ENCODE measurements at places on chromosomes 2 and 18.

- DNase-seq: no peak
Measured at GRCh38 chr2:106649306-106649705, 162.1 kb downstream of the CD8B2 start.

- no peak for DNase-seq
Measured at GRCh38 chr2:69789772-69790600, 39.5 kb upstream of the GMCL1 start.

- no peak for DNase-seq
Measured at GRCh38 chr2:234905547-234906265, 46.1 kb upstream of the SH3BP4 start.

GRCh38 chr2:58957188-58957840 is 716.2 kb upstream of the FANCL start:
- DNase-seq: no peak

GRCh38 chr2:21822505-21822904 is 698.7 kb downstream of the TDRD15 start:
- no peak for DNase-seq

GRCh38 chr2:31366733-31367132 is 47.8 kb downstream of the XDH start:
- DNase-seq: no peak

DNA sequence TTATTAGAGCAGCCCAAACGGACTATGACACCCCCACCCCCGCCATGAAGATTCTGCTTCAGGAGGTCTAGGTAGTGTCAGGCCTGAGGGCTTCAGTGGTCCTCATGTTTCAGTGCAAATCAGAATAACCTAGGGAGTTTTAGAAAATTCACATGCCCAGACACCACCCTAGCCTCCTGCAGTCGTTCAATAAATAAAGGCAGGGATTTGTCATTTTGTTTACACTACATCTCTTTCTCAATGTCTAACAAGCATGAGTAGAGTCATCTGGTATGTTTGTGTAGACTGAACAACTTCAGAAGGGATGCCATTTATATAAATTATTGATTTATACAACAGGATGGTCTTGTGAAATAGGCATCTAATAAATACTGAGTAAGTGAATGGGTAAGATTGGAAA is 112.1 kb upstream of the SERPINE2 start:
- no peak for DNase-seq

GRCh38 chr2:1674766-1675397 is 69.4 kb downstream of the PXDN start:
- DNase-seq: no peak

DNA sequence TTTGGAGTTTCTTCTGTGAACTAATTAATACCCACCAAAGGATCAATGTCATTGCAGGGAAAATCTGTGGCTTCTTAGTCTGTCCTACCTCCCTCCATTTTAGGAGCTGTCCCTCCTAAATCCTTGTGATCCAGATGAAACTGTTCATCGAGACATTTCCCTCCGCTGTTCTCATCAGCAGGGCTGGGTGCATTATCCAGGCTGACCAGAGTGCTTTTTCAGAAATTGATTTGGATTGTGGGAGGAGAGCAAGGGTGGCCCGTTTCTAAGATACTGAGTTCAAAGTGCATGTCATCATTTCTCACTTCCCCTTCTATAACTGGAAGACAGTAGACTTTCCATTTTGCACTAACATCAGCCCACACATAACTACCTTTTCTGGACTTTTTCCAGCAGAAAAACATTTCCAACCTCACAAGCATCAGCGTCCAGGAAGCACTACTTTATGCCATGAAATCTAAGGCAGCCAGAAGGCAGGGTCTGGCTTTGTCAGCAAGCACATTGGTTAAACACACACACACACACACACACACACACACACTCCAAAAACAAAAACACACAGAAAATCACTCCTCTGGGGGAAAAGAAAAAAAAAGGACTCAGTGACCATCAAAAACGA is 94.1 kb downstream of the ANKRD44 start:
- no peak for DNase-seq

DNA sequence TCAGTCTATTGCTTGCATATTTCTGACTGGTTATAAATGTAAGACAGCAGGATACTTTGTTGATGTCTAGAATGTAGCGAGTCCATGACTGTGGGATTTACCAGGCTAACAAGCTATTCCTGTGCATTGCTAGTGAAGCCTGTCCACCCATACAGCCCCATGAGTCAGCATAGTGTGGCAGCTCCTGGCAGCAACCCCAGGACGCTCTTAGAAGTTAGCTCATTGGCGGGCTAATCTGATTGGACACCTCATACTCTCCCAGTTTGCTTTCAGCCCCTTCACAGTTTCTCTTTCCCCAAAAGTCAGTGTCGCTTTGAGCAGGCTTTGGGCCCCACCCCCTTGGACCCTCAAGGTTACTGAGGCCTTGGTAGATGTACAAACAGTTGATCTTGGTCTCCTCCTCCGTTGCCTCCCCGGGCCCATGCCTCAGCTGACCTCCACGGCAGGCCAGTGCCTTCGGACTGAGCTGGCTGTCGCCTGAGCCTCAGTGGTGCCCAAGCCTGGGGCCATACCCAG is 48.0 kb downstream of the COA5 start:
- no peak for DNase-seq

DNA sequence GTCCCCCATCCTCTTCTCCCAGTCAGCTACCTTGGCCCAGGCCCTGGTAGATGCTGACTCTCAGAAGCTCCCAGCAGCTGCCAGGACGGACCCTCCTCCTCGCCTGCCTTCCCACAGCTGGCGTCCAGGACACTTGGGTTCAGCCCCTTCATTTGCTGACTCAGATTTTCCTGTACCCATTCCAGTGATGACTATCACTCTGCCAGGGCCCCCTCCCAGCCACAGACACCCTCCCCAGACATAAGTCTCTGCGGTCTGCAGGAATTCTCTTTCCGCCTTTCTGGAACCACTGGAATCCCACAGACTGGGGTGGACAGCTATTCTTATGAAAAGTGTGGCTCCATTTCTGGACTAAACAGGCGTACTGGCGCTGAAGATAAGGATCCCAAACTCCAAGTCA is 260.3 kb upstream of the EPAS1 start:
- DNase-seq: no peak

DNA sequence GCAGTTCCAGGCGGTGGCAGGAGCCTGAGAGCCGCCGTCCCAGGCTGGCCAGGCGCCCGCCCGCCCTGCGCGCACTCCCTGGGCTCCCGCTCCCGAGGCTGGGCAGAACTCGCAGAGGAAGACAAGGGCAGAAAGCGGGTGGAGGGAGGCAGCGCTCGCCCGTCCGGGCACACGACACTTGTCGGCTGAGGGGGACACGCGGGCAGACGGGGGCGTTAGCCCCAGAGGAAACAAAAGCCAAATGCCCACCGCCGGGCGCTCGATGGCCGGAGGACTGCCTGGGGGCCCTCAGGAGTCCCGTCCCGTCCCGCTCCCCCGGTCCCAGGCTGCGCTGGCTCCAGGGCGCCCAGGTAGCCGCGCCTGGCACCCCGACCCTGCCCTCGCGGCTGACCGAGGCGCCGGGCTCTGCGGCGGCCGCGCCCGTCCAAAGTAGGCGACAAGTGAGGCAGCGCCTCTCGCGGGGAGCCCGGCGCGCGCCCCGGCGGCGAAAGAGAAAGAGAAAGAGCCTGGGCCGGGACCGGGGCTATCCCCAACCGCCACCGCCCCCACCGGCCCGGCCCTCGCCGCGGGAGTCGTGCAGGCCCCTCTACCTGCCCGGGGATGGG is 491 bp downstream of the L3MBTL4 start:
- DNase-seq: no peak

DNA sequence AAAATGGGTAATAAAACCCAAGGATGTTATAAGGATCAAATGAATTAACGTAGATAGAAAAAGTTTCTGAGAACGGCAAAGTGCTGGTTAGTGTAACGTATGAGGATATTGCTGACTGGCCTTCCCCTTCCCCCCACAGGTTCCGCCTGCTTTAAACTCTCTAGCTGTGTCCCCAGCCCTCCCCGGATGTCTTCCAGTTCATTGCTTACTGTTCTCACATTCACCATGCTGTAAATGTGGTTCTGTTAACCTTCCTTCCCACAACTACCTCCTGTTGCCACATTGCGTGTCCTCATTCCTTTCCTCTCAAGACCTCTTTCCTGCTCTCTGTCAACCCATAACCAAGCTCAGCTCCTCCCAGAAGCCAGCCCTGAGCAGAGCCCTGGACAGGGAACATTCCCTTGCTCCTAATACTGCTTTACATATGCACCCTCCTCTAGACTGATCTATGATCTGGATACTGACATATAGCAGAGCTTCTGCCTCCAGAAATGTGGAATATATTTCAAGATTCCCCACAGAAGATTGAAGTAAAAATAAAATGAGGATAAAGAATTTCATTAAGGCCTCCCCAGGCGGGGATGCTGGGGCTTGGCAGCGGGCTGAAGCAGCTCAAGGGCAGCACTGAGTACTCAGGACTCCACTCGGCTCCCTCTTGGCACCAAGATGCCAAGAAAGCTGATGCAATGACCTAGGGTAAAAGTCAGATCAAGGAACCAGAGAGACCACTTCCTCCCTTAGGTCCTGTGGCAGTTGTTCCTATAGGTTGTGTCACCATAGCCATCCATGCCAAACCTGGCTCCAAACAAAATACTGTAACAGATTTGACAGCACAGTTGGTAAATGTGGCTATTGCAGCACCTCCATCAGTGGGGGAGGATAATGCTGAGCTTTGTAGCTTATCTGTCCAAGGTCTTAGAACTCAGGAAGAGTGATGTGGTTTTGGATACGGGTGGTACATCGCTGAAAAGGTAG is 136.4 kb upstream of the PIK3C3 start:
- no peak for DNase-seq

- peak; percentile 56 for DNase-seq
Measured at GRCh38 chr2:237421542-237422116, 7.7 kb upstream of the COL6A3 start.

- DNase-seq: no peak
Measured at GRCh38 chr18:11548396-11548795, 61.0 kb upstream of the SLC35G4 start.

DNA sequence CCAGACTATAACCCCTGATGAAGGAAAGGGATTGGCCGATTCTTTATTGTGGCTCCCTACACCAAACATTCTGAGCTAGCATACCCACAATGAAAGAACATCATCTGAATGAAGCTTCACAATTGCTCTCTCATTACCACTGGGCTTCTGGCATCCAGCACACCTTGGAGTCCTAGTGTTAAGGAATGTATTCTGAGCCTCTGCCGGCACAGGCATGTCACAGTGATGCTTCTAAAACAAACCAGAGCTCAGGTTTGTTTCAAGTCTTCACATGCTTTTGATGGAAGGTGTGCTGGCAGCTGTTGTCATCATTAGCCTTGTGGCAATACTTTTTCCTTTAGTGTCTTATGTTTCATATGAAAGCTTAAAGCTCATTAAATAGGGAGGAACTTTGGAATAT is 76.3 kb upstream of the RBBP8 start:
- no peak for DNase-seq

DNA sequence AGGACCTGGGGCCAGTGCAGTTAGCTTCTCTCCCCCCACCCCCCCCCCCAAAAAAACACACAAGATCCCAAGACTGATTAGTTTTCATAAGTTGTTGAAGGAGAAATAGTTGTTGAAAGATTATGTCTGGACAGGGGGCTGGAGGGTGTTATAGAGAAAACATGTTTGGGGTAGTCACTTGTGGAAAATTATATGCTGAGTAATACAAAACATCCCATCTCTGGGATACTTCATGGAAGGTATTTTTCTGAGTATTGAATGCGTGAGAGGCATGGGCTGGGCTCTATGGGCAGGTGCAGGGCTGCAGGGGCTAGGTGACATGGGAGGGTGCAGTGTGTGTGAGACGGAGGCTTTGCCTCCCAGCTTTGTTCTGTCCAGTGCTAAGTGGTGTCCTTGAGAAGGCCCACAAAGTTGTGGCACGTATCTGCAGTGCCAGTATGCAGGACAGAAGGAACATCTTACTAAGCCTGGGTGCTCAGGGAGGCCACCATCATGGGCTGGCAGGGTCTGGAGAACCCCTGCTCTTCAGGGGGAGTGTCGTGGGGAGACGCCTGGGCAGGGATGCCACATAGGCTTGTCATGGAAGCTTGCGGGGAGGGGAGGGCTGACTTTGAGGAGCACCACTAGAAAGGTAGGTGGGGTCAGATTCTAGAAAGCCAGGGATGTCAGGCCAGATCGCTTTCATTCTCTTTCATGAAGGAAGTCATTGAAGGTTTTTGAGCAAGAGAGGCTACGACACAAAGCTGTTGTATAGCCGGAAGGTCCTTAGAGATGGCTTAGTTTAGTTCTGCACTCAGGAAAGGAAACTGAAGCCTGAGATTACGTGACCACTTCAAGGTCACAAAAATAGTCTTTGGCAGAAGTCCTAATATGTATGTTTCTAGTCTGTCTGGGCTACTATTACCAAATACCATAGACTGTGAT is 232.0 kb downstream of the LDLRAD4 start:
- DNase-seq: no peak

DNA sequence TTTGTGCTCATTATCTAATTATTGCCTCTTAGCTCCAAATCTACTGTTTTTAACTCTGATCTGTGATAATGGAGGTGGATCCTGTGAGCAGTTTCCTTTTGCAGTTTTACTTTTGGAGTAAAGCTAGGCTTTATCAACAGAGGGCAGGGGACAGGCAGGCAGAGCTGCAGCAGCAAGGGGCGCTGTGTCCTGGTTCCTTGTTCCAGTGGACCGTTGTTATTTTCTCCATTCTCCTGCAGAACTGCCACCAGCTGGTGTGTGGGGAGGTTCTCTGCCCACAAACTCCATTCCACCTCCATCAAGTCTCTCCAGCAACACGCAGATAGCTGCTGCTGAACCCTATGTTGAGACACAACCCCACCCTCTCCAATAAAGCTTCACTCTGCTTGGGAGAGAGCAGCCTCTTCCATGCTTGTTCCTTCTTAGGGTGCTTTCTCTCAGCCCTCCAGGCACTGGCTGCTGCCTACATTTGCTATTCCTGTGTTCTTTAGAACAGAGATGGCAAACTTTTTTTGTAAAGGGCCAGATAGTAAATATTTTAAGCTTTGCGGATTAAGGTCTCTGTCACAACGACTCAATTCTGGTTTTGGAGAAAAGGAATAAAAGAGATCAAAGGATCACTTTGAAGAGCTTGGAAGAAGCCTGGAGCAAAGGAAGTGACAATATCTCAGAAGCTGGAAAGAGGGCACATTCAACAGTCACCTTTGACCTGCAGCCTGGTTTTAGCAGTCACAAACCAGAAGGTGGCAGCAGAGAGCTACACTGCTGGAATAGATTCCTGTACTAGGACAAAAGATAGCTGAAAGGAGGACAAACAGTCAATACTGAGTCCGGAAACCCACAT is 208.8 kb downstream of the CCDC178 start:
- no peak for DNase-seq

DNA sequence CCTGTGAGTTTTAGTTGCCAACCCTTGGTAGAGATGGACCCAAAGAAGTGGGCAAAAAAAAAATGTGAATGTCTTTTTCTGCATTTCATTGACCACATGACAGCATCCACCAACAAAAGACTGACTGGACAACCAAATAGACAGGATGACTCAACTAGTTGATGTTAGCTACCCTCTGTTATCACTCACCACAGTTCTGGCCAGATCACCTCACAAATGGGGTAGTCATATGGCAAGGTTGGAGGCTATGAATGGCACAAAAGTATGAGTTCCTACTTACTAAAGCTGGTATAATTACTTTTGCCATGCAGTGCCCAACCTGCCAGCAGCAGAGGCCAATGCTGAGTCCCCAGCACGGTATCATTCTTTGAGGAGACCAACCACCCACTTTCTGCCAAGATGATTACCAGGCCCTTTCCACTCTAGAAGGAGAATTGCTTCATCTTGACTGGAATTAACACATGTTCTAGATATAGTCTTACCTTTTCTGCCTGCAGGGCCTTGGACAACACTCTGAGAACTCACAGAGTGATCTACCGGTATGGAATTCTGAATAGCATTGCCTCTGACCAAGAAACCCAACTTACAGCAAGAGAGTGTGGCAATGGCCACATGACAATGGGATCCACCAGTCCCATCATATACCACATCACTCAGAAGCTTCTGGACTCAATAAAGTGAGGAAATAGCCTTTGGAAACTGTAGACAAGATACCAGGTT is 20.1 kb upstream of the TCF7L1 start:
- DNase-seq: no peak
